T-helper 2 cell (primary cell): ENCODE measurements at places on chromosomes 7 and 10.

GRCh38 chr7:101923602-101923985, 106.2 kb downstream of the CUX1 start:
- no peak for DNase-seq

- DNase-seq = no peak
Observed at GRCh38 chr7:32143301-32143700, 73.1 kb upstream of the PDE1C start.

GRCh38 chr7:44681645-44682044, 67.0 kb upstream of the ZMIZ2 start:
- no peak for DNase-seq

GRCh38 chr10:33739031-33739430, 404.6 kb upstream of the NRP1 start:
- DNase-seq = no peak

GRCh38 chr7:55531536-55531935, 40.8 kb downstream of the VOPP1 start:
- DNase-seq = no peak

GRCh38 chr10:50586740-50587088, 37.0 kb downstream of the SGMS1 start:
- DNase-seq = no peak

GRCh38 chr10:16440396-16441133, 3.8 kb downstream of the PTER start:
- no peak for DNase-seq

- no peak for DNase-seq
Observed at GRCh38 chr7:98518159-98518947, 98.7 kb upstream of the NPTX2 start.

DNA sequence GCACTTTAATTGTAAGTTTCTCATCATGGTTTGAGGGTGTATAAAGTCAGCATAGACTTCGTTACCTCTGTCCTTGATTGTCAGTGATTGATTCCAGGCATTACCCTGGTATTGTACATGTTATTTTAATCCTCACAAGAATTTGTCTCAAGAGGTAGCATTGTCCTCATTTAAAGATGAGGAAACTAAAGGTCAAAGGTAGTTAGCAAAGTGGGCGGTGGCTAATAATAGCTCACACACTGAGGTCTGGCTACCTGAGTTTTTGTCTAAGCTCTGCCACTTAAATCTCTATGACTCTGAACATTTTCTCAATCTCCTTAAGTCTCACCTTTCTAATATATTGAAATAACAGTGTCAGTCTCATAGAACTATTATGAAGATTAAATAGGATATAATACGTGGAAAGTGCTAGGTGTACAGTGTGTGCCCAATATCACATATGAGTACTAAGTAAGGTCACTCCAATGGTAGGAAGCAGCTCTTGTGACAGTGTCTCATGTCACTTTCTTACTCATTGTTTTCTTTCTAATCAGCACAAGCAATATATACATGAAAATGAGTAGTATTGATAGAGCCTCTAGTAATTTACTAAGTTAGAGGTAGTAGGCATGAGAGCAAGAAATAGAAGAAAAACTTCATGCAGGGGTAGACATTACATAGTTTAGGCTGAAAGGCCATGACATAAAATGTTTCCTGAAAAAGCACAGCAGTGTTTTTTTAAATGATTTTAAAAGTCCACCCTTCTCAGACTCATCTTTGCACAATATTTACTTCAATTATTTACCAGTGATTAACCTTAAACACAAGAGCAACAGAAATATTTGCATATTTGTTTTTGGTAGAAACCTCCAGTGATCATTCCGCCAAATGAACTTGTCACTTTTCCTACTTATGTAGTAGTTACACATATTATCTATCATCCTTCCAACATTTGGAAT, 21.0 kb downstream of the AHR start:
- DNase-seq = no peak

- no peak for DNase-seq
Observed at GRCh38 chr10:71367271-71367670, 29.4 kb upstream of the CDH23 start.

DNA sequence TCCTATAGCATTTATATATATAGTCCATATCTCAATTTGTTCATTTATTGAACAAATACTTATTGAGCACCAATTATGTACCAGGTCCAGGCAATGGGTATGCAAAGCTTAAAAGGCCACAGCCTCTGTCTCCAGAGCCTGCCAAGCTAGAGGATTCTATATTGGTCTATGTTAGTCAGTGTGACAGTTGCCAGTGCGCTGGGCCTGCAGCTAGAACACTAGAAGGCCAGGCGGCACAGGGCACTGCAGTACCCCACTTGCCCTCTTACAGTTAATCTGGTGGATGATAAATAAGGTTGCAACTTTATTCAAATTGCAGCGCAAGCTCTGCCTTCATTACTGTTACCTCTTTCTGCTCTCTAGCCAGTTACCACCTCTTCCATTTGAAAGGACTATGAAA, 68.8 kb downstream of the PPP1R3C start:
- no peak for DNase-seq

DNA sequence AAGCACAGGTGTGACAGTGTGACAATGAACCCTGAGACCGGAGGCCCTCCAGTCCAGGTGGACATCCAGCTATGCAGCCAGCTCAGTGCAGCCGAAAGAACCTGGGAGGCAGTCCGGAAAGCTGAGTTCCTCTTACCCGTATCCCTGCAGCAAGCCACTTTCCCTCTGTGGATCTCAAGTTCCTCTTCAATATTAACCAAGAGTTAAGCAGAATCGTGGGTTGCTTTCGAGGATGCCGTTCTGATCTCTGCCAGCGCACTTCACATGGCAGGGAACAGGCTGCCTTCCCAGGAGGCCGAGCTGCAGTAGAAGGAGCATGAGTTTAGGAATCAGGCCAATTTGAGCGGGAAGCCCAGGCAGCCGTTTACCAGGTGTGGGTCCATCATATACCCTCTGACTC, 591.6 kb downstream of the SDK1 start:
- DNase-seq = no peak

DNA sequence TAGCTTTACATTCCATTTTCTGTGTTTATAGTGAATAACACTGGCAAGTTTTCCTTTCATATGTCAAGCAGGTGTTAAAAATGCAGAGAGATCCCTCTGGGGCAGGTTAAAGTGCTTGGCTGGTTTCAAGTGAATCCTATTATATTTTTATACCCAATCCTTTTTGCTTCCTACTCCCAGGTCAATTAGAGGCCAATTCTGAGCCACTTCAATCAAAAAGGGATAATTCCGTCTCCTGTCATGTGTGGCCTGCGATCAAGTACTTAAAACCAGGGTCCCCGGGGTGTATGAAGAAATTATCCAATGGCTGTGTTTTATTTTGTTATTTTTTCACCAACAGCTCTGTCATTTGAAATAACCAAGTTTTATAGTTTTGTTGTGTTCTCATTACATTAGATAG, 313.2 kb downstream of the PRPF18 start:
- no peak for DNase-seq

DNA sequence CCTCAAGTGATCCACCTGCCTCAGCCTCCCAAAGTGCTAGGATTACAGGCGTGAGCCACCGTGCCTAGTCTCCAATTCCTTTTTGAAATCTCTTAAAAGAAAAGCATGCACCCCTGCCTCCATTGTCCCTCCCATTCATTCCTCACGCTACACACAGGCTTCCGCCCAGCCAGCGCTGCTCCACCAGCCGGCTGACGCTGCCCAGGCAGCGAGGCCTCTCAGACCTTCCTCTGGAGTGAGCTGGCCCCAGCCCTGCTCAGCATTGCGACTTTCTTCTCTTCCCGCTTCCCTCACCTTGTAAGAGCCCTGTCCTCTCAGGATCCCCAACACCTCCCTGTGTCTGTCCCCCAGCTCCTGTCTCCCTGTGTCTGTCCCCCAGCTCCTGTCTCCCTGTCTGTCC, 23.6 kb downstream of the RGS10 start:
- no peak for DNase-seq

GRCh38 chr10:61197057-61197456, 253.1 kb upstream of the RHOBTB1 start:
- no peak for DNase-seq

- no peak for DNase-seq
Observed at GRCh38 chr7:87456247-87456646, 19.2 kb downstream of the ABCB4 start.

DNA sequence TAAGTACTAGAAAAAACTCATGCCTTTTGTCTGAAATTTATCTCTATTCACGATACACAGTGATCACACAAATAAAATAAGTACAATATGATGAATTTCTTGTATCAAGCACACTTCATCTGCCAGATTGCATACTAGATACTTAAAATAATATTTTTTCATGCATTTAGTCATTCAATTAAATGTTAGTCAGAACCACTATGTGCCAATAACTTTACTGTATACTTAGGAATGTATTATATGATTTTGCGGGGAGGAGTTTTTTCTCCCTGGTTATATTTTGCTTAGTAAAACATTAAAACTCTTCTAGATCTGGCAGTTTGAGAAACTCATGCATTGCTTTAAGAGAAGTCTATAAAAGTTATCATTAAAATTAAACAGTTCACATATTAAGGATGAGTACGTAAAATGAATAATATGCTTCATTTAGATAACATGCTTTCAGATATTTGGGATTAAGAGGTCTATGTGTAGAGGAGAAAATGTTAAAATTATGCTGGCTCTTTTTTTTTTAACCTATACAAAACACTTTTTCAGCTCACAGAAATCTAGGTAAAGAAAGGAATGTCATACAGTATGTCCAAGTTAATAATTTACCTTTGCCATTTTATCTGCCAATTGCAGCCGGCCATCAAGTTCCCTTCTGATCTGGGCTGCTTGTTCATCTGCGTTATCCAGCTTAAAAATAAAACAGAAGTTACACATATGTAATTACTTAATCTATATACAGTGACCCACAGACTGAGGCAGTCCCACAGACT, 70.1 kb downstream of the RNF133 start:
- no peak for DNase-seq

- DNase-seq = no peak
Observed at GRCh38 chr10:110821508-110821907, 50.2 kb upstream of the PDCD4 start.

- DNase-seq = no peak
Observed at GRCh38 chr10:46536781-46537180, 19.7 kb downstream of the GPRIN2 start.

DNA sequence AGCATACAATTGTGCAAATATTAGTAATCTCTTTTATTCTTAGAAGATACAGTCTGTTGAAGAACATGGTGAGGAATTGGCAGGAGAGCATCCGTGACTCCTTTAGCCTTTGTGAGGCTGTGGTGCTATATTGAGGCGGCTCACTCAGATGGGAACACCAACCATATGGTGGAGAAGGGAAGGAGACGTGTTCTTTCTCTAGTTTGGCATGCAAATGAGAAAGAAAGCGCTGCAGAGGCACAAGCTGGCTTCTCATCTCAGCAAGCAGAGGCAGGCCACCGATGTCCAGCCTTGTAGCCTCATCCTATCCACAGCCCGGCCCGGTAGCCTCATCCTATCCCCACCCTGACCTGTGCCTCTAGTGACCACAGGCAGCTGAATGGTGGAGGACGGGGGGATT, 288.3 kb downstream of the CAMK1D start:
- DNase-seq = no peak

DNA sequence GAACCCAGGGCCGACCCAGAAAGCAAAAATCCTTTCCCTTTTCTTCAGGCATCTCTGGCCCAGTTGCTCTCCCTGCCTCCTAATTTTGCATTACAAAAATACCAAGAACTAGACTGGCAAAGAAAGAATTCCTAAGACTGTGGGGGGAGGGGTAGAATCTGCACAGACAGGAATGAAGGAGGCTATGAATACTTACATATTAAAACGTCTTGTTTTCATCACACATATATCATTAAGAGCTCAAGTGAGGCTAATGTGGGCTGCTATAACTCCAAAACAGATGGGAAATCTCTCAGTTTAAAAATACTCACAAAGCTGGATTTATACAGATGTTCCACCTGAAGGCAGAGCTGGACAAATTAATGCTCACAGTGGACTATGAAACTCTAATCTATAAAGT, 29.2 kb upstream of the MKX start:
- no peak for DNase-seq

DNA sequence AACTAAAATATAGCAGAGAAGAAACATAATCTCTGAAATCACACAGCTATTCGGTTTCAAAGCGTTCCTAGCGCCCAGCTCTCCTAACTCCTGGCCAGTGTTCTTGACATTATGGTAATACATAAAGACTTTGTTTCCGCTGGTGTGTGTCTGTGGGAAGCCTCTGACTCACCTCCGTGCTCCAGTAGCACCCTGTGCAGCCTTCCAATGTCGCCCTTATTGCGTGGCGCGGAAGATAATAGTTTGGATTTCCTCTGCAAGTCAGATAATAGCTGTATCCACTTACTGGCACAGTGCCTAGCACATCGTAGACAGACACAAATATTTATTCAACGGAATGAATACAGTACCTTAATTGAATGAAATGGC, 570 bp downstream of the BMS1 start:
- DNase-seq = no peak

GRCh38 chr7:116861717-116862116, 670 bp upstream of the CAPZA2 start:
- DNase-seq = no peak

- DNase-seq = no peak
Observed at GRCh38 chr7:7183838-7184463, 1.6 kb downstream of the C1GALT1 start.

DNA sequence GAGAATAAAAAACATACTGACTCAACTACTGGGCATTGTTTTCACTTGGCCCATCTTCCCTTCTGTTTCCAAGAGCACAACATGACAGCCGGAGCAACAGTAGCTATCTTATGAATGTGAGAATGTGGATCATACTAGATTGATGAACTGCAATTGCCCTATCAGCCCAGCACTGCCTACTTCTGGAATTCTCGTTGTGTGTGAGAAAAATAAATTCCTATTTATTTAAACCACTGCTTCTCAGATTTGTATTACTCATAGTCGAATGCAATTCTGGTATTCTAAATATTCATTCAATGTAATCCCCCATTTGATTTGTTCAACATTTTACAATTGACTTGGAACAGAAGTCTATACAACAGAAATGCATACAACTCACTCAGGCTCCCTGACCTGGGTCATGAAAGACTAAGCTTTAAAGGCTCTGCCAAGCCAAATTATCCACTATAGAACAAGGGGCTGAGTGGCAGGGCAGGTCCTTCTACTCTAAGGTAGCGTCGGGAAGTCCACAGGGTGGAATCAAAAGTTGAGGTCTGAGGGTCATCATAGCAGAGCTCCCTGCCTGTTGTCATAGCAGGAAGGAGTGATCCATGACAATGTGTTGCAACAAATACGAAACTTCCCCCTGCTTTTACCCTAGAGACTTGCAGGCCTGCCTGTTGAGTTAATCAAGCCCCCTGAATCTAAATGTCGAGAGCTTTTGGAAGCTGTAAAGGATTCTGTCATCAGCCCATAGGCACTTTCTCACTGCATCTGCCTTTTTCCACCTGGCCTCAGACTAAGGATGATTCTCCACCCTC, 12.4 kb upstream of the JAZF1 start:
- no peak for DNase-seq
